ENCODE measurements at places on chromosomes 13 and 19.

GRCh38 chr13:113666951-113667701 lies at the start of gene GRK1:
GRK1 (plus strand) TSS chr13:113667219; CDS start chr13:113667387, 168 bp downstream.
- H3K27ac ChIP-seq: no peak within 1 kb of the TSS
- DNase-seq: peak; percentile 6
- H3K36me3 ChIP-seq: no peaks in the 10 kb centered on the region
- no peaks in the 10 kb centered on the region for H3K27me3 ChIP-seq

GRCh38 chr13:73922493-73923393 lies 211.5 kb downstream of the KLF12 start:
- no peaks in the 10 kb centered on the region for H3K27me3 ChIP-seq
- DNase-seq: no peak
- H3K27ac ChIP-seq: no peak overlapping the region
- no peak overlapping the region for H3K4me3 ChIP-seq
- H3K4me1 ChIP-seq: peaks cover 6% of the 10 kb centered on the region
- no peaks in the 10 kb centered on the region for H3K36me3 ChIP-seq

DNA sequence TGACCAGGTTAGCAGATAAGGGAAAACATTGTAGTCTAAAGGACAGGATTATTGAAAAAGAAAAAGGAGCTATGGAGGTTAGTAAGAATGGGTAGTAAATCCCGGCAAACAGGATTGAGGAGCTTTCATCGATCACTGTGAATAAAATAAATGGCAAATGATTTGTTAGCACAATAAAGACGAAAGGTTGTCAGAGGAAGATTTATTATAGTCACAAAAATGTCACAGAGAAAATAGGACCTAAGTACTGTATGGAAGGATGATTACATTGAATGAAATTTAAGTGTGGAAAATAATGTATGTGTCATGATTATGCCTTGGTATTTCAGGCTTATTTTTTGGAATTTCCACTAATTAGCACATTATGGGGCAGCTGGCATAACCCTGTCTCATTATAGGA lies 519.2 kb upstream of the SLITRK6 start:
- H3K4me1 ChIP-seq: no peaks in the 10 kb centered on the region
- H3K36me3 ChIP-seq: no peaks in the 10 kb centered on the region
- no peak for DNase-seq
- no peak overlapping the region for H3K4me3 ChIP-seq

- H3K36me3 ChIP-seq: no peaks in the 10 kb centered on the region
- H3K4me3 ChIP-seq: no peak overlapping the region
- H3K27ac ChIP-seq: no peak overlapping the region
- H3K27me3 ChIP-seq: no peaks in the 10 kb centered on the region
- DNase-seq: no peak
- H3K4me1 ChIP-seq: no peaks in the 10 kb centered on the region
These were observed 1.6 kb downstream of the GPC5 start for GRCh38 chr13:91400063-91400399.

DNA sequence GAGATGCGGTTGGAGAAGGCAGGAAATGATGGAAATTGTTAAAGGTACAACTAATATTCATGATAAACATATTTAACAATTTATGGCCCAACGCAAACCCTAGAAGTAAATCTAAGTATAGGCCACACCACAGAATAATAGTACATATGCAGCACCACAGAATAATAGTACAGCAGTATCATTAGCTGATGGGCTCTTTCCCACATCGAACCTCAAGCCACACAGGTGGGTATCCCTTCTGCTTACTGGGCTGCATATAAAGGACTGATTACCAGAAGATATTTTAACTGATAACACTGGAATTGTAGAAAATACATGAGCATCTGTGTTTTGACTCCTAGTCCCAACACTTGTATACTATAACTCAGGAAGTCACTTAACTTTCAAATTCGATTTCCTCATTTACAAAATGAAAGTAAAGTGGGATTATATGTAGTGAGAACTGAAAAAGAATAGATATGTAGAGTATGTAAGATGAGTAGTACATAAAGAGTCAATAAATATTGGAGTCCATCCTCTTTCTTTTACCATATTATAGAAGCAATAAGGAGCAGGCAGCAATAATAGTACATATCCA lies 91.5 kb downstream of the TSC22D1 start:
- no peaks in the 10 kb centered on the region for H3K36me3 ChIP-seq
- DNase-seq: no peak
- H3K4me3 ChIP-seq: no peak overlapping the region

DNA sequence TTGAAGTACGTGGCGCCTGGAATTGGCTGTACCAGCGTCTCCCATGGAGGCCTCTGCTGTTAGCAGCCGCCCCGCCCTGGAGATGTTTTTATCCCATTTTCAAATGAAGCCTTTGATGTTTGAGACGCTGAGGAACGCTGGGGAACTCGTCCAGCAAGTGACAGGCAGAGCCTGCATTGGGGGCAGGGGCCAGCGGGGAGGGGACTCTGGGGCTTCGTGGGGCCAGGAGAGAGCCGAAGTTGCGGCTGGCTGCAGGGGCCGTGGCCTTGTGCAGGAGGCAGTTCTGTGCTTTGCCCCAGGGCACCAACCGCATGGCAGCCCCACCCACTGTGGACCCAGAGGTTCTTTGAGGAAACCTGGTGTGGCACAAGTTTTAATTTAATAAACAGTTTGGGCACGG lies 13.5 kb downstream of the SPPL2B start:
- no peak overlapping the region for H3K27ac ChIP-seq
- no peak overlapping the region for H3K4me3 ChIP-seq
- no peak for DNase-seq
- no peaks in the 10 kb centered on the region for H3K4me1 ChIP-seq

DNA sequence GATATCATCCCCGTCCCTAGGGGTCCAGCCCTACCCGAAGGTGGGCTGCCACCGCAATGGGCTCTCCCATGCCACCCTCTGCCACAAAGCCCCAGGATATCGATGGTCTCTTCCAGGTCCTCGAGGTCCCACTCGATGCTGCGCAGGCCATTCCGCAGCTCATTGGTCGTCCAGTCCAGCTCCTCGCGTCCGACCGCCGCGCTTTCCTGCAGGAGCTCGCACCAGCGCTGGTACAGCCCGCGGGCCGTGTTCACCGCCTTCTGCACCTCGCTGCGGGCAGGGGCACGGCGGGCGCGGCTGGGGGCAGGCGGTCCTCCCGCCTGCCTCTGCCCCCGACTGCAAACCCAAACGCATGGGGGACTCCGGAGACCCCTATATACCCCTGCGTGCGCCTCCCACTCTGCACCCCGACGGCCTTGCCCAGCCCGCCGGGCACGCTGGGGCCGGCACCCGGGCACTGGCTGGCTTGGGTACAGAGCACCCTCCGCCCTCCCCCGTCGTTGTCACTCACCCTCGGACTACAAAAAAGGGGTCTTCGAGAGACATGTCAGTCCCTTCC lies 468 bp downstream of the STX10 start:
- no peak for DNase-seq
- H3K4me1 ChIP-seq: peaks cover 3% of the 10 kb centered on the region
- H3K27ac ChIP-seq: peak overlapping the region; percentile 98

DNA sequence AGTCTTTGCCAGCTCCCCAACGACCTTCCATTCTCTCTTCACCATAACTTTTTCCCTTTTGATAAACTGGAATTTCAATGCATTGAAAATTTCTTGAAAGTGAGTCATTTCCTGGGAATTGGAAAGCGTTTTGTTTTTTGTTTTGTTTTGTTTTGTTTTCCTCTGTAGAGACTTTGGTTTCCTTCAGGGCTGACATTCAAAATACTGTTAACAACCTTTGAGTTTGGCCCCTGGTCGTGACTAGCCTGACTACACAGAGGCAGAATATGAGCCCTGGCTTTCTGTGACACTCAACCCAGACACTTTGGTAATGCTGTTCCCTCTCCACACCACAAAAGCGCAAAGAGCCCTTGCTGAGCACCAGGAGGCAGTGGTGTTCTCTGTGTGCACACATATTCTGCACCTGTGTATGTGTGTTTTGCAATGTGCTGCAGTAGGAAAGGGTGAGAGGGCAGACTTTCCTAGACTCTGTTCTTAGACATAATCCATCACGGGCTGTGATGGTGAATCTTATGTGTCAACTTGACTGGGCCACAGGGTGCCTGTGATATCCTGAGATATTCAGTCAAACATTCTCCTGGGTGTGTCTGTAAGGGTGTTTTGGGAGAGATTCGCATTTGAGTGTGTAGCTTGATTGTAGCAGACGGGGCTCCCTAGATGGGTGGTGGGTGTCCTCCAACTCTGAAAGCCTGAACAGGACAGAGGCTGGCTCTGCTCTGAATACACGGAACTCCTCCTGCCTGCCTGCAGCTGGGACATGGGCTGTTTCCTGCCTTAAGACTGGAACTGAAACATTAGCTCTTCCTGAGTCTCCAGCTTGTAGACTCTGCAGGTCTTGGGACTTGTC lies 29.5 kb upstream of the ANKRD10 start:
- H3K27me3 ChIP-seq: no peaks in the 10 kb centered on the region
- no peaks in the 10 kb centered on the region for H3K4me1 ChIP-seq
- H3K36me3 ChIP-seq: no peaks in the 10 kb centered on the region
- no peak overlapping the region for H3K4me3 ChIP-seq
